ENCODE measurements at places on chromosomes 2 and 18. TPM values are rescaled to one million over a fixed set of nuclear protein-coding genes. Genes with fewer than 3 reads are reported as not detected.

The IL36RN gene
- not detected for total RNA-seq

DNA sequence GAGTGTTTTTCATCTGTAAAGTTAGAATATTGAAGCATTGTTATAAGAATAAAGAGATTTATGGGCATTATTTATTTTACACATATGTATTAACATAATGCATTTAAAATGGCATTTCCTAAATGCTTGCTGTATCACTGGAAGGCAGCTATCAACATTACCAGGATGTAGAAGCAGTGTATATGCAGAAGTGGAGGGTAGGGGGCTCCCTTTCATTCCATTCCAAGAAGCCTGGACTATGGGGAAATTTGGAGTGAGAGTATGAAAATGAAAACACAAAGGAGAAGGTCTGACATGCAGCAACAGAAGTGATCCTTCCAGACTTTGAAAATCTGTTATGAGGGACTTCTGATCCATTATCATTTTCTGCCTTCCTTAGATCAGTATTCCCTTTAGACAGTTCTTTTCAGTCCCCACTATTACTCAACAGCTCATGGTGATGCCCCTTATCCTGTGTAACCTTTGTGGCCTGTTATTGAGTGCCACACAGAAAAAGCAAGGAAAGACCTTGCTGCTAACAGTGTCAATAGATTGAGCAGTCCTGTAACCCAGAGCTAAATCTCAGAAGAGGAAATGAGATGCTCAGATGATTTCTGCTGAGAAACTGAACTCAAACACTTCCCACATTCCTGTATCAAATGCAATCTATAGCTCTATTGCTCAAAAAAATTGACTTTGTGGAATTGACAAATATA is 216.6 kb downstream of the HNMT start:
- no peak overlapping the region for H3K27ac ChIP-seq
- DNase-seq, result no peak
- H3K4me3 ChIP-seq, result no peak overlapping the region

GRCh38 chr18:57437402-57437765 is 2.2 kb downstream of the ONECUT2 start:
- H3K27ac ChIP-seq, result no peak overlapping the region
- H3K27me3 ChIP-seq, result peaks cover 79% of the 10 kb centered on the region
- no peaks in the 10 kb centered on the region for H3K36me3 ChIP-seq
- H3K4me3 ChIP-seq, result no peak overlapping the region

DNA sequence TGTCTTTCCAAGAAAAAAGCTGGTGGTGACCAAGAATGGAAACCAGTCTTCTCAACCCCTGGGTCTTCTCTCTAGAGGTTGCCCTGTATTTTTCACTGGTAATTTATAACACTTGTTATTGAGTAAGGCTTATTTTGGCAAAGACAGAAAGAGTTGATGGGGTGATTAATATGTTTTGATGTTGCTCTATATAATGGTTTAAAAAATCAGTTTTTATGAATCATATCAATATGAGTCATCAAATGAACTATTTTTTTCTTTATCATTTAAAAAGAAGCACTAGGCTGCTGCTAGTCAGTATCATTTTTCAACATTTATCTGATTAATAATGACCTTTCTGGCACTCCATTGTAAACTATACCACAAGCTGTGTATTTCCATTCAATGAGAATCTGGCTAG is 1142.2 kb downstream of the LRP1B start:
- no peak overlapping the region for H3K27ac ChIP-seq
- no peaks in the 10 kb centered on the region for H3K36me3 ChIP-seq
- no peaks in the 10 kb centered on the region for H3K4me1 ChIP-seq
- H3K27me3 ChIP-seq, result no peaks in the 10 kb centered on the region
- no peak for DNase-seq
- no peak overlapping the region for H3K4me3 ChIP-seq

All from Peyer's patch (tissue), 4 donors.